Activated CD4-positive, alpha-beta T cell treated with anti-CD3 and anti-CD28 coated beads for 24 hours (primary cell): ENCODE measurements at places on chromosomes 5 and 9.

- DNase-seq = no peak
These were observed 14.0 kb downstream of the BBLN start for GRCh38 chr9:128174062-128174461.

- DNase-seq = no peak
These were observed 83.2 kb upstream of the MYO10 start for GRCh38 chr5:17019324-17019723.

GRCh38 chr5:5490774-5491347, 68.4 kb downstream of the ICE1 start:
- DNase-seq = no peak

GRCh38 chr5:34530637-34531036, 125.5 kb upstream of the RAI14 start:
- no peak for DNase-seq

DNA sequence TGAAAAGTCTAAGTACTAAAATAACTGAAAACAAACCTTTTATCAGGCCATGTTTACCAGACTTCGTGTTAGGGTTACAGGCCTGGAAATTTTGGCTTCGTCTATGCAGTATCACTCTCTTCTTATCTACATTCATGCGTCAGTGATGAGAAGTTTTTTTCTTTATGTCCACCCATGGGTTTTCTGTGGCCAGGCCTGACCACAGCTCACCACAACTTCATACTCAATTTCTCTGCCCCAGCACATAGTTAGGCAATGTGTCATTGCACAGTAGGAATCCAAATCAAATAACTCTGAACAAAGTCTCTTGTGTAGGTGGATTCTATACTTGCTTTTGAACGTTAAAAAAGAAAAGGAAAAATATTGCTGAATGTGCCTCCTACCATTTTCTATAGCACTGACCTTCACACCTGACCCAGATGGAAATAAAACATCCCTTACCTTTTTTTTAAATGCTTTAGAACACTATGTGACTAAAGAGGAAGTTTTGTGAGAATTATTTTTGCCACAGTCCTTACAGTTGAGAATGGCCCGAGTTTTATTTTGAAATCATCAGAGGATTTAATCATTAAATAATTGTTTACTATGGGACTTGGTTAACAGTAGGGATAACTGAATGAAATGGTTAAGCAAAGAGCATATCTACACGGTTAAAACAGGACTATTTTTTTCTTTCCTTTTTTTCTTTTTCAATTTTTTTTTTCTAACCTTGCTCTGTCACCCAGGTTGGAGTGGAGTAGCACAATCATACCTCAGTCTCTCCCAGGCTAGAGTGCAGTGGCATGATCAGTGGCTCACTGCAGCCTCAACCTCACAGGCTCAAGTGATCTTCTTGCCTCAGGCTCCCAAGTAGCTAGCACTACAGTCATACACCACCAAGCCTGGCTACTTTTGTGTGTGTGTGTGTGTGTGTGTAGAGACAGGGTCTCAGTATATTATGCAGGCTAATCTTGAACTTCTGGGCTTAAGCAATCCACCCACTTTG, 1247.0 kb upstream of the ACO1 start:
- DNase-seq = no peak

GRCh38 chr5:35857606-35858205, 1.0 kb downstream of the IL7R start:
- no peak for DNase-seq

DNA sequence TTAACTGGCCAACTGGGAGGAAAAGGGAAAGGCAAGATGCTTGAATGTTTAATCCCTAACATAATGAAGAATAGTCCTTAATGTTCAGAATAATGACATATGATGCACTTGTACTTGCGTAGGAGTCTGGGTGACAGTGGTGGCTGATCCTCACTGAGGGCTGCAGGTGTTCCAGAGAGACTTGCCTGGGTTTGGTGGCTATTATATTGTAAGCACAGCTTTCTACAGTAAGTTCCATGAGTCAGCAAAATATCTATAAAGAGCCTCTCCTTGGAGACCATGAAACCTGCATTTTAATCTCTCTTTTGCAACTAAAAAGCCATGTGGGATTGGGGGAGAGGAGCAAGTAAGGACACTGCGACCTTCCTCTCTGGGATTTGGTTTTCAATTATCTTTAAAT, 1.9 kb upstream of the NPR2 start:
- no peak for DNase-seq
